ENCODE measurements at places on chromosomes 2 and 18. TPM values are rescaled to one million over a fixed set of nuclear protein-coding genes. Genes with fewer than 3 reads are reported as not detected.

DNA sequence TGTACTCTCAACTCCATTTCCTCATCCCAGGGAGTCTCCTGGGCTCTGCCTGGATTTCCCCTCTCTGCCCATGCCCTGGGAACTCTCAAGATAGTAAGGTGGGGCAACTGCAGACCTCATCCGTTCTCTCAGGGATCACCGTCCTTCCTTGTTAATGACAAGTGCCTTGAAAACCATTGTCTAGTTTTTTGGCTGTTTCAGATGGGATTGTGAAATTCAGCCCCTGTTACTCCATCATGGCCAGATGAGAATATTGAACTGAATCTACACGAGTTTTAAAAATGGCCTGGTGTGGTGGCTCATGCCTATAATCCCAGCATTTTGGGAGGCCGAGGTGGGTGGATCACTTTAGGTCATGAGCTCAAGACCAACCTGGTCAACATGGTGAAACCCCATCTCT is 665 bp upstream of the HRH4 start:
- no peak for DNase-seq
- H3K4me3 ChIP-seq, result no peak overlapping the region
- no peaks in the 10 kb centered on the region for H3K36me3 ChIP-seq
- no peaks in the 10 kb centered on the region for H3K27me3 ChIP-seq
- no peak overlapping the region for H3K27ac ChIP-seq

The CCDC85A gene
- total RNA-seq, result not detected

DNA sequence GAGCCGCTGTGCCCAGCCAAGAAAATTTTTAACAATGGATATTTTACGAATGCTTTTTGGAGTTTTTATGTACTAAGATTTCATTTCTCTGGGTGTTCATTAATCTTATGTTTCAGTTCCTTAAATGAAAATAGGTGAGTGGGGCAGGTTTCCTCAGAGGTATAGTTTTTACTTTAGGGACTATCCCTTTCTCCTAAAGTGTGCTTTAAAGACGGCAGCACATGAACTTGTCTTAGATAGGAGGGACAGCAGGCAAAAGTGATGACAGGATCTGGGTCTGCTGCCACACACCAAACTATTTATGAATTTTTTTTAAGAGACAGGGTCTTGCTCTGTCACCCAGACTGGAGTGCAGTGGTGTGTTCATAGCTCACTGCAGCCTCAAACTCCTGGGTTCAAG is 8.0 kb upstream of the REL start:
- no peak overlapping the region for H3K4me3 ChIP-seq
- no peaks in the 10 kb centered on the region for H3K36me3 ChIP-seq
- no peak for DNase-seq
- H3K27me3 ChIP-seq, result no peaks in the 10 kb centered on the region

DNA sequence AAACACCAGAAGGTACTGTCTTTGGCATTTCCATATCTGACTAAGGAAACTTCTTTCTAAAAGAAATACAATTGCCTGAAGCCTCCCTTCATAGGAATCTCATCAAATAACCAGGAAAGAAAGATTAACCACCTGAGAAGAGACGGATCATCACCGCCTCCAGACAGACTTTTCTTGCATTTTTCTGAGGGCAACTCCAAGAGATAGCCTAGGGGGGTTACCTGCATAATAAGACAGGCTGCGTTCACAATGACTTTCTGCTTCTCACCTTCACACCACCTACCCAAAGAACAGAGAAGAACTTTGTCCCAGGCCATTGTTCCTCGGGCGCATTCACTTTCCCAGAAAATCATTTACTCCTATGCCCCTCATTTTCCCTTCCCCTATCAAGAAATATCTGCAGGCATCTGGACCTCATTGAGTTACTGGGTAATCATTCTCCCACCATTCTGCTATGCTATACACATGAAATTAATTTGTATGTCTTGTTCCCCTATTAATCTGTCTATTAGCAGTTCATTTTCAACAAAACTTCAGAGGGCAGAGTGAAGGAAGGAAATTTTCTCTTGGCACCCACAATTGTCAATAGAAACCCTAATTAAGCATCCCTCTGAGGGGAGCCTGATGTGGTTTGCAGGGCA is 8.3 kb upstream of the POMC start:
- no peaks in the 10 kb centered on the region for H3K27me3 ChIP-seq
- DNase-seq, result no peak
- no peak overlapping the region for H3K4me3 ChIP-seq

DNA sequence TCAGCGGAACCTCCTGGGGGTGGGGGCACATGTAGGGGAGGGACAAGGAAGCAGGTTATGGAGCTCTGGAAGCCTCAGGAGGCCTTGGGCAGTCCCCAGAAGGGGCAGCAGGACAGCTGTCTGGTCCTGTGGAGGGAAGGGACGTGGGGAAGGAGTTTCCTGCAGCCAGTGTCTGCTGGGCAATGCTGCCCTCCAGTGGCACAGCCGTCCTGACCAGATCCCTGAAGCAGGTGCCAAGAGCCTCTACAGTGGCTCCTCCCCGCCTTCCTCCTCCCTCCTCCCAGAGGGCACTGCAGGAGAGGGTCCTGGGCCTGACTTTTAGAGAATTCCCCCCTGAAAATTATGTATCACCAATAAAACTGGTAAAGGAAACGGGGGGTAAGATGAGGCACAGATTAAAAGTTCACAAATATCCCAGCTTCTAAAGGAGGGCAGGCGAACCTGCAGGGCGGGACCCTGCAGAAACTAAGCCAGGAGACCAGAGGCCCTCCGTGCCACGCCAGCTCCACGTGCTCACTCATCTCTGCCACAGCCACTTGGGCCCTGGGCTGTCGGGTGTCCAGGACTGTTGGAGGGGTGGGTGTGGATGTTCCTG is 258.5 kb downstream of the TWIST2 start:
- H3K4me3 ChIP-seq, result no peak overlapping the region
- no peaks in the 10 kb centered on the region for H3K36me3 ChIP-seq
- H3K27me3 ChIP-seq, result no peaks in the 10 kb centered on the region
- H3K27ac ChIP-seq, result no peak overlapping the region

- no peaks in the 10 kb centered on the region for H3K27me3 ChIP-seq
- no peaks in the 10 kb centered on the region for H3K36me3 ChIP-seq
- no peak overlapping the region for H3K27ac ChIP-seq
- no peak overlapping the region for H3K4me3 ChIP-seq
- H3K4me1 ChIP-seq, result no peaks in the 10 kb centered on the region
These were observed 494.9 kb downstream of the NYAP2 start for GRCh38 chr2:225894236-225894980.

GRCh38 chr18:6001867-6002266 is 106.5 kb upstream of the TMEM200C start:
- no peak for DNase-seq
- H3K27ac ChIP-seq, result no peak overlapping the region
- H3K4me3 ChIP-seq, result no peak overlapping the region
- no peaks in the 10 kb centered on the region for H3K27me3 ChIP-seq
- H3K4me1 ChIP-seq, result no peaks in the 10 kb centered on the region

The MYL1 gene
- total RNA-seq, result not detected

DNA sequence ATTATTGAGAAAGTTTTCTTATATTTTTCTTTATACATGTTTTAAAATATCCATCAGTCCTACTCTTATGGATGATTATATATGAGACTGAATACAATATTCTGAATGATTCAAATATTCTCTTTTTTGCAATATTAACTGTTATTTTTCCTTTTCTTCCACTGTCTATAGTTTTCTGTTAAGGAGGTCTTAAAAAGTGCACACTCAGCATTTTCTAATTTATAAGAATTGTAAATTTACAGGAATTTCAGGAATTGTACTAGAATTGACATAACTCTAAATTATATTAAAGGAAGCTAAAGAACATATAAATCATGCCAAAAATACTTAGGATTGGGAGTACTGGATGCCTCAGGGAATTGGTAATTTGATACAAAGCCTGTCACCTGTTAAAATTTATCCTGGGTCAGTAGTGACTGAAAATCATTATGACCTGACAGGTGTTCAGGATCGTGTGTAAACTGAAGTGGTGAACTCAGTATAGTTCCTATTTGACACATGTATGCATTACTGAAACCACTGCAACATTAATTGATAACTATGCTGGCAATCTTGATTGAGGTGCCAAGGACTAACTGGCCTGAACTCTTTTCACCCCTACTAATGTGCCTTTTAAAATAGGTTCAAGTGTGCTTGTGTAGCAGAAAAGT is 30.4 kb downstream of the MSTN start:
- H3K4me3 ChIP-seq, result no peak overlapping the region
- H3K36me3 ChIP-seq, result no peaks in the 10 kb centered on the region
- no peaks in the 10 kb centered on the region for H3K4me1 ChIP-seq
- H3K27me3 ChIP-seq, result no peaks in the 10 kb centered on the region
- no peak for DNase-seq
- H3K27ac ChIP-seq, result no peak overlapping the region

DNA sequence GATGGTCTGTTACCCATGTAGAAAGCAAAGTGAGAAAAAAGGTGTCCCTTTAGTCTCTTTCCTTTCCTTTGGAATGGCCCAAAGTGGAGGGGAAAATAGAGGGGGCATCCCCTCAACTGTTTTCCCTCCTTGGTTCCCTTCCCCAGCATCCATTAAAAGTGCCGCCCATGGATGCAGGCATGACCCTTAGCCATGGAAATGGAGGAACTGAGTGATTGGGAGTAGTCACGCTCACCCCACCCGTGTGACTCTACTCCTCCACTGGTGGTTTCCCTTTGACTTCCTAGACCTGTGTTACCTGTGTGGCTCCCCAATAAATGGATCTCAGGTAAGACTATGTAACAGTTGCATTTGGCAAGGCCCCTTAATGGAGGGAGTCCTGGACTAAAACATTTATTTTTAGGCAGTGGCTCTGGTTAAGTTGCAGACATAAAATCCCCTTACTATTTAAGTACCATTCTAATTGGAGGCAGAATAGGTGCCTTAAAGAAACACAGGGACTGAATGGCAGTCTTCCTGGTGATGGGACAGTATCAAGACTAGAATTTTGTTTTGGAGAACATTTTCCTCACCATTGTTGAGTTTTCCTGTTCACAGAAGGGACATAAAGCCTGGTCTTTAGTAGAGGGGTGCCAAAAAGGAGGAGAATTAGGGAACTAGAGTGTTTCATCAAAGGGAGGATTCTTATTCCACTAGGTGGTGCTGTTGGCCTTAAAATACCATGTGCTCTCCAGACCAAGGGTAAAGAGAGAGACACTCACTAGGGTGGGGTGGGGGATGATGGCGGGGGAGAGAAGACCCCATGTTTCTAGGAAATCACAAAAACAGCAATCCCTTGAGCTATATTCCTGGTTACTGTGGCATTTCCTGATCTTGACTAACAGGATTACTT is 25.7 kb upstream of the PLA2R1 start:
- no peak overlapping the region for H3K4me3 ChIP-seq
- H3K27ac ChIP-seq, result no peak overlapping the region
- DNase-seq, result peak; percentile 33
- no peaks in the 10 kb centered on the region for H3K36me3 ChIP-seq
- no peaks in the 10 kb centered on the region for H3K4me1 ChIP-seq

The CNGA3 gene
- total RNA-seq, result not detected

DNA sequence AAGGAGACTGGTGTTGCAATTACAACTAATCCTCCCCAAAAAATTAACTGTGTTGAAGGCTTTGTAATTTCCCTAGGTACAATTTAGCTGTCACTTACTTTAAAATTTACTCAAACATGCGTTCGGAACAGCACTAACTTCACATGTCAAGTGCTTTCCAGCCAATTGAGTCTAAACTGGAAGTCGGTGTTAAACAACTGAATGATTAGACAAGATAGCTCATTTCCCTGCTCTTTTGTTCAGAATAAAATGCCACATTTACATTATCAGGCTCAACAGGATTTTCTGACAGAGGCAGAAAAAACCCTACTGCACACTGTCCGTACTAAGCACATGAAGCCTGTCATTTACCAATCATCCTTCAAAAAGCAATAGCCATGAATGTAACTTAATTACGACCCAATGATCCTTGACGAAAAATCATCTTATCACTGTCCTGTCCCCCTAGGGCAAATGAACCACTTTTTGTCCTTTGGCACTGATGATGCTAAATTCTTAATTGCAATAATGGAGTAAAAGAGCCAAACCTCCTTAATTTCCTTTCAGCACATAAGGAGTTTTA is 56.0 kb downstream of the LRPPRC start:
- no peaks in the 10 kb centered on the region for H3K27me3 ChIP-seq
- no peaks in the 10 kb centered on the region for H3K4me1 ChIP-seq
- DNase-seq, result no peak
- H3K36me3 ChIP-seq, result 0 out of 2 replicates have a peak, but pooled peaks cover 1% of the 10 kb centered on the region
- H3K27ac ChIP-seq, result no peak overlapping the region
- H3K4me3 ChIP-seq, result no peak overlapping the region

GRCh38 chr18:10188971-10189810 is 265.2 kb upstream of the APCDD1 start:
- H3K4me3 ChIP-seq, result no peak overlapping the region
- no peaks in the 10 kb centered on the region for H3K4me1 ChIP-seq
- H3K27me3 ChIP-seq, result no peaks in the 10 kb centered on the region
- H3K27ac ChIP-seq, result no peak overlapping the region

The ANKRD30B gene
- total RNA-seq, result 0.44 TPM

The CHN1 gene
- total RNA-seq, result 0.41 TPM

DNA sequence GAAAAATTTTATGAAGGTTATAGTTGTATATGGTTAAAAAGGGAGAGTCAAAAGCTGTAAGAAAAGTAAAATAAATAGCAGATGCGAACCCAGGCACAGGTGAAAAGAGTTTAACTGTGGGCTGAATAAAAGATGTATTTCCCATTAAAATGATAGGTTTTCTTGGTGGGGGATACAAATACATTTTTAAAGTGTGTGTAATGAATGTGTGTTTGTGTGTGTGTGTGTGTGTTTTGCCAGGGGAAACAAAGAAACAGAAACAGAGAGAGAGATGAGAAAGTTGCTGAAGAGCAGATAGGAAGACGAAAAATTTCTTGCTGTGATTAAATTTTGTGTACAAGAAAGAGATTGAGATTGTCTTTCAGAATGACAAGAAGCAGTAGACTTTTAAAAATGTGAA is 12.1 kb downstream of the TFPI start:
- no peak for DNase-seq
- H3K36me3 ChIP-seq, result no peaks in the 10 kb centered on the region
- peak overlapping the region; percentile 30 for H3K27ac ChIP-seq
- peaks cover 27% of the 10 kb centered on the region for H3K4me1 ChIP-seq
- no peaks in the 10 kb centered on the region for H3K27me3 ChIP-seq

The NEB gene
- total RNA-seq, result 17.6 TPM

GRCh38 chr2:129764376-129765325 is 214.8 kb upstream of the RAB6C start:
- H3K27ac ChIP-seq, result no peak overlapping the region
- H3K4me3 ChIP-seq, result no peak overlapping the region
- H3K4me1 ChIP-seq, result no peaks in the 10 kb centered on the region
- H3K27me3 ChIP-seq, result no peaks in the 10 kb centered on the region
- peak; percentile 16 for DNase-seq

GRCh38 chr2:207792244-207792785 is 22.6 kb upstream of the FZD5 start:
- no peaks in the 10 kb centered on the region for H3K36me3 ChIP-seq
- H3K4me3 ChIP-seq, result no peak overlapping the region
- DNase-seq, result peak; percentile 62
- peaks cover 44% of the 10 kb centered on the region for H3K4me1 ChIP-seq
- no peaks in the 10 kb centered on the region for H3K27me3 ChIP-seq

GRCh38 chr2:15732341-15733077 is 140.8 kb downstream of the DDX1 start:
- peaks cover 45% of the 10 kb centered on the region for H3K4me1 ChIP-seq
- H3K4me3 ChIP-seq, result no peak overlapping the region
- peak overlapping the region; percentile 53 for H3K27ac ChIP-seq
- no peaks in the 10 kb centered on the region for H3K36me3 ChIP-seq

The PLB1 gene
- 2.8 TPM for total RNA-seq

All from Caco-2 (cell line).